Vagina (tissue), 2 donors: ENCODE measurements at places on chromosomes 7 and 10. TPM values are rescaled to one million over a fixed set of nuclear protein-coding genes. Genes with fewer than 3 reads are reported as not detected.

EBF3 gene
- 10.6 TPM for total RNA-seq

ATRNL1 gene
- 15.5 TPM for total RNA-seq

DNA sequence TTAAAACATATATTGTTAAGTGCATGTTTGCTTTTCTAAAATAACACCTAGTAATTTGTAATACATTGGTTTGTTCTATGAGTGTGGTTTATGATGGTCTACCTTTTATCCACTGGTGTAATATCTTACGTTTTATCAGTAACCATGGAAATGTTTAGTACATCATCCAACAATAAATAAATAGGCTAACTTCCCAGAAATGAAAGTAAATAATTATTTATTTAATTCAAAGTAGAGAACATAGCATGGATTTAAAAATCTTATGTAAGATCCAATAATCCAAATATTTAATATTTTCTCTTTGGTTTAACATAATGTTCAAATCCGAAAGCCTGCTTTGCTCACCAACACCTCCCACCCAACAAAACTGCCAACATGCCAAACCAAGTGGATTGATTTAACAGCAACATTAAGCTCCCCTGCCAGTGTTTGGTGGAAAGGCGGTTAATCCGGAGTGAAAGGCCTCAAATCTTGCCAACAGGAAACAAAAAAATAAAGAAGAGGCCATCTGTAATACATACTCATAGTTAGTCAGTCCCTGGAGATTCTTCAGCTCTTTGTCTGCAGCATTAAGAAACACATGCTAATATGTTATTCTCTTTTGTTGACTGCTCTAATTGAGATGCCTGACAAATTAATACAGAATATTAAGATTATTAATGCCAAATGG lies 897.8 kb downstream of the CNTNAP2 start:
- H3K4me1 ChIP-seq, result no peaks in the 10 kb centered on the region
- no peak overlapping the region for H3K27ac ChIP-seq
- H3K27me3 ChIP-seq, result no peaks in the 10 kb centered on the region
- no peaks in the 10 kb centered on the region for H3K36me3 ChIP-seq

DNA sequence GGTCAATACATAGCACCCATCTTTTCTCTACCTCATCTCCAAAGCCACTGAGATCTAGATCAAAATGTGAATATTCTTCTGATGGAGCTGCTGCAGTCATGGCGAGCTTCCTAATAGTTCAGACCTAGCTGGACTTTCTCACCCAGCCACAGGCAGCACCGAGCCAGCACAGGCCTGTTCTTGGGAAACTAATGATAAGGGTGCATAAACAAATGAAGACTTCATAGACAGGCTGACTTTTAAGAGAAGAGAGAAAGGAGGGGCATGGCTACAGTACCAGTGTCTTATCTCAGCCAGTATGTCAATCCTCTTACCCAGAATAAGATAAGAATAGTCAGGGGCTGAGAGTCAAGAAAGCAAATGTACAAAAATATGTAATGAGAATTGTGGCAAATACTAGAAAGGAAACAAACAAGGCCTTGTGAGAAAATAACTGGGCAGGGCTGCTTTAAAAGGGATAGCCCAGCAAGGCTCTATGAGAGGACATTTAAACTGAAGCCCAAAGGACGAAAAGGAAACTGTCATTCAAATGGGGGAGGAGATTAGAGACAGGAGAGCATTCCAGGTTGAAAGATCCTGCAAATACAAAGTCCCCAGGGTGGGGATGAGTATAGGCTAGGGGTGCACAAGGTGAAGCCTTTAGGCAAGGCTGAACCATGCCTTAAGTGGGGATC lies 21.8 kb upstream of the CDK14 start:
- no peak overlapping the region for H3K4me3 ChIP-seq
- H3K4me1 ChIP-seq, result no peaks in the 10 kb centered on the region
- no peak for DNase-seq
- H3K27ac ChIP-seq, result no peak overlapping the region
- no peaks in the 10 kb centered on the region for H3K27me3 ChIP-seq
- H3K36me3 ChIP-seq, result no peaks in the 10 kb centered on the region

- peak overlapping the region; percentile 81 for H3K27ac ChIP-seq
- no peak for DNase-seq
- H3K4me1 ChIP-seq, result peaks cover 31% of the 10 kb centered on the region
- no peaks in the 10 kb centered on the region for H3K27me3 ChIP-seq
These were observed 259.3 kb downstream of the SNX13 start for GRCh38 chr7:17680943-17681351.

DNA sequence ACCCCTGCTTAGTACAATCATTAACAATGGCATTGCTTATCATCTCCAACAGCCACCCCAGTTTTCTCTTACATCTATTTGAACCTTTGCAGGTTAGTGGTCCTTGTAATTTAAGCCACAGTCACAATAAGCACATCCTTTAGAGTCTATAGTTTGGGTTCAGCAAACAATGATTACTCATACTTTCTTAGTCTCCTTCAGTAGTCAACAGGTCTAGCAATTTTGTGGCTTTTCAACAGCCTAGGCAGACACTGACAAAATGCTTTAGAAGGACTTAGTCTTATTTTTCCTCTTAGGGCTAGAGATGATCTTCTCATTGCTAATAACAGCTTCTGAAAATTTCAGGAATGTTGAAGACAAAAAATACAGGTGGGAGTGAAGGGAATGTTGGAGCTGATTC lies 32.3 kb upstream of the FAM204A start:
- H3K4me3 ChIP-seq, result no peak overlapping the region
- H3K27ac ChIP-seq, result no peak overlapping the region
- no peaks in the 10 kb centered on the region for H3K27me3 ChIP-seq
- no peaks in the 10 kb centered on the region for H3K4me1 ChIP-seq
- DNase-seq, result no peak

- H3K36me3 ChIP-seq, result no peaks in the 10 kb centered on the region
- H3K27ac ChIP-seq, result no peak overlapping the region
- no peak overlapping the region for H3K4me3 ChIP-seq
- H3K27me3 ChIP-seq, result no peaks in the 10 kb centered on the region
- no peaks in the 10 kb centered on the region for H3K4me1 ChIP-seq
These were observed 110.6 kb upstream of the PRR15 start for GRCh38 chr7:29453021-29453420.

DNA sequence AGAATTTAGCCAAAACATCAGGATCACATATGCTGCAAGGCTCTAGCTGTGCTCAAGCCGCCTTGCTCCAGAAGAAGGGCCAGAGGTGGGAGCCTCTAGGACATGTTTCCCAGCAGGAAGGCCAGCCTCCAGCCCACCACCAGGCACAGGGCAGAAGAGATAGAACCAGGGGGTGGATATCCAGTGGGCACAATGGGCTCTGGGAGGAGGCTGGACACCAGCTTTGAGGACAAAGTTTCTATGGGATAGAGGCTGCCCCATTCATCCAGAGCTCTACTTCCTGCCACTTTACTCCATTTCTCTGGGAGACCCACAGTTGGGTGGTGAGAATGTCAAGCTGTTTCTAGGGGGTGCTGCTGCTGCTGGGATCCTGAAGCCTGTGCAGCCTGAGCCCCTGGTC lies 77.1 kb downstream of the ARHGAP22 start:
- no peak for DNase-seq
- no peak overlapping the region for H3K27ac ChIP-seq
- no peaks in the 10 kb centered on the region for H3K27me3 ChIP-seq

DNA sequence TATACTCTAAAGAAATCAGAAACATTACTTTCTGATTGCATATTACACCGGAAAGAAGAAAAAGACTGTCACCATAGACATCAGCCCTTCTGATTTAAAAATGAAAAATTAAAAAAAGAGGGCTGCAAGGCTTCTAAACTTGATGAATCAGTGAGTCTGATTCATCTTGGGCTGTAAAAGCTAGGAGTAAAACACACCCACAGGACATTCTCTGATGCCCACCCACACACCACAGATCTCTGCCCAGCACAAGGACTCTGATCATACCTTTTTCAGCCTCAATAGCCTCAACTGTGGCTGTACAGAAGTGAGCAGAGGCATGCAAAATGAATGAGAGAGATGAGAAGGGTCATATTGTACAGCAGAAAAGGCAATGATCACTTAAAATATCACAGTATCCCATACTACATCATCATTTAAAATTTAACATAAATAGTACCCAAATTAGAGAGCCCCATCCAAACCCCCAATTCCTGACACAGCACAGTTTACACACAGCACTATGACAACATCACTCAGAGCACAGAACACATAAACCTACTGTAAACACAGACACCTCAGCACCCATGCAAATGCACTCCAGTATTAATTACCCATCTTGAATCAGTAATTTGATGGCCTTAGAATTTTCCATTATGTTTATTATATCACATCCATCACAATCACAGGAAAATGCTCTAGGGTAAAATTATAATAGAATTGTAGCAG lies 6.4 kb upstream of the MSS51 start:
- H3K36me3 ChIP-seq, result peaks cover 35% of the 10 kb centered on the region
- no peaks in the 10 kb centered on the region for H3K4me1 ChIP-seq
- H3K4me3 ChIP-seq, result no peak overlapping the region
- no peak for DNase-seq
- no peaks in the 10 kb centered on the region for H3K27me3 ChIP-seq

DNA sequence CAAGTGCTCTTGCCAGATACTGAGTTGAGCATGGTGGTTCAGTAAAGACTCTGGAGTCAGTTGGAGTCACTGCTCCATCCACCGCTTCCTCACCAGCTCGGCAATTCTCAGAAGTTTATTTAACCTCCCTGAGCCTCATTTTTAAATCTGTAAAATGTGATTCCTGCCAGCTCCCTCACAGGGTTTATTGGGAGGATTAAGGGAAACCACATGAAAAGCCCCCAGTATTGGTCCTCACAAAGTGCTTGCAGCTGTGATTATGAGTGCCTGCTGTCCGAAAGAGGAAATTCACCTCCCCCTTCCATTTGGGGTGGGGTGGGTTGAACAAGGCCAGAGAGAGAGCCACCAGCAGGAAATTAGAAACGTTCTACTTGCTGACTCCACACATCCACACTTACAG lies 99.0 kb downstream of the AOAH start:
- H3K4me3 ChIP-seq, result no peak overlapping the region
- no peaks in the 10 kb centered on the region for H3K36me3 ChIP-seq
- DNase-seq, result no peak
- H3K4me1 ChIP-seq, result no peaks in the 10 kb centered on the region
- no peaks in the 10 kb centered on the region for H3K27me3 ChIP-seq

GIMAP4 gene
- 25.3 TPM for total RNA-seq

PLOD3 gene
- 41.5 TPM for total RNA-seq

DNA sequence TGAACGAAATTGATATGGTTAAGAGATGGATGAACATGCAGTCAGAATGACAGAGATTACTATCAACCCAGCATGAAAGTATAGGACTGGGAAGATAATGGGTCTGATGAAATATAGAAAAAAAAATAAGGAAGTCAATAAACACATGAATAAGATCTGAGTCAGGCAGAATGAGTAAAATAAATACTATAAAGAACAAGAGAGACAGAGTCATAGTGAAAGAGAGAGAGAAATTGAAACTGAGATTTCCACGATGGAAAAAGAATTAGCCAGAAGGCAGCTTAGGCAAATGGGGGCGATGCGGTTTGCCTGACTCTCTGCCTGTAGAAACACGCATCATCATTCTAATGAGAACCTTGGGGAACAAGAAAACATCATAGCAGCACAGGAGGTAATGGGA lies 26.6 kb downstream of the SEMA3D start:
- H3K4me1 ChIP-seq, result no peaks in the 10 kb centered on the region
- H3K27me3 ChIP-seq, result no peaks in the 10 kb centered on the region
- no peak for DNase-seq
- H3K36me3 ChIP-seq, result no peaks in the 10 kb centered on the region

HABP2 gene
- total RNA-seq, result not detected

GRCh38 chr7:157013602-157014549 lies 3.4 kb upstream of the MNX1 start:
- no peak for DNase-seq
- no peak overlapping the region for H3K4me3 ChIP-seq
- H3K27me3 ChIP-seq, result peaks cover 22% of the 10 kb centered on the region
- H3K27ac ChIP-seq, result no peak overlapping the region

- H3K36me3 ChIP-seq, result no peaks in the 10 kb centered on the region
- no peak overlapping the region for H3K4me3 ChIP-seq
- H3K27me3 ChIP-seq, result no peaks in the 10 kb centered on the region
- no peak for DNase-seq
These were observed 27.7 kb upstream of the TMEM229A start for GRCh38 chr7:124060528-124060927.

DNA sequence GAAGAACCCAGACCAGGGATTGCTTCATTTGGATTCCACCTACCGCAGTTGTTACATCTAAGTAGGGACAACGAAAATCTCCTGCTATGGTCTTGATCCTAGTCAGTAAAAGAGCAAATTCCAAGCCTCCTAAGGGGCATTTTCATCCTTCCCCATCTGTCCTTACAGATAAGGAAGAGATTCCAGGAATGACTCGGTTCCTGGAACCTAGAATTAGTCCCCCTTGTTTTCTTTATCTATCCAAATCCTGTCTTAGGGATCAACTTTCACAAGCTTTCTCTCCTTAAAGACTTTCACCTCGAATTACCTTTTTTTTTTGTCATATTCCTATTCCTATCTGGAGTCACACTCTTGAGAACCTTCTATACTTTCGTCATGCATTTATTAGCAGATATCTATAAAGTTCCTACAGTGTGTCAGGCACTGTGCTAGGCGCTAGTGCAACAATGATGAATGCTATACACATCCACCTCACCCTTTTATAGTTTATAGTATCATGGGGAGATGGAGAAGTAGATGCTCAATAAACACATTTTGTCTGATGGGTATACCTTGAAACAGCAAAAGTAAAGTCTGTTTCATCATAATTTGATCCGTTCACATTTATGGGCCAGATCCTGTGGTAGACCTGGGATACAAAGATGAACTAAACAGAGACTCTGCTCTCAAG lies 39.2 kb downstream of the LAMB4 start:
- H3K4me3 ChIP-seq, result no peak overlapping the region
- H3K4me1 ChIP-seq, result peaks cover 8% of the 10 kb centered on the region
- DNase-seq, result no peak
- H3K36me3 ChIP-seq, result no peaks in the 10 kb centered on the region
- no peak overlapping the region for H3K27ac ChIP-seq
- H3K27me3 ChIP-seq, result no peaks in the 10 kb centered on the region

DNA sequence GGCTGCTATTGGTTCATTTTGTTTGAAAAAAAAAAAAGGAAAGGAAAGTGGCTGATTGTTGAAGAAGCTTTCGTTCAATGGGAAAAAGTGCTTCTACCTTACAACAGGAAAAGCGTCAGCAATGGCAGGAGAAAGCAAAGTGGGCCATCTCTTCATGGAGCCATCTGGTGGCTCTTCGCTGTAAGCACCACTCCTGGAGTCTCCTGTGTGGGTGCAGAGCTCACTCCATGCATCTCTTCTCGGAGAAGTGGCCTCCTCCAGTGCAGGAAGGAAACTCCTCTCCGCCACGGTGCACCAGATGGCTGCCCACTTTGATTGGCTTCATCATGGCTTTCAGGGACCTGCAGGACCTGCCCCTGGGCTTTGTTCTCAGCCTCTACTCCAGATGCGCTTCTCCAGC lies 250.9 kb downstream of the PTEN start:
- no peaks in the 10 kb centered on the region for H3K36me3 ChIP-seq
- no peak overlapping the region for H3K27ac ChIP-seq
- H3K4me1 ChIP-seq, result peaks cover 10% of the 10 kb centered on the region
- H3K4me3 ChIP-seq, result no peak overlapping the region

IFIT3 gene
- total RNA-seq, result 6.1 TPM

DNA sequence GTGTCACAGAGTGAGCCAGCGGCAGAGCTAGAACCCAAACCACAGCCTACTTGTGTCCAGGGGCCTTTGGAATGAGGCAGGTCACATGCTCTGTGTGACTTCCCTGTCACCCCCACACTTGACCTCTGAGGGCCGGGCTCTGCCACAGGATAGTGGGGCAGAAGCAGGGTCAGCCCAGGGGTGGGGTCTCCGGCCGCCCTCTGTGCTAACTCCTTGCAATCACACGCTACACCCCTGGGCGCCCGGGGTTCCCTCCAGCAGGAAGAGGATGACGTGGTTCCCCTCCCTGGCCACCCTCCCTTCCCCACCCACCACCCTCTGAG lies 19.8 kb downstream of the TECPR1 start:
- H3K27ac ChIP-seq, result no peak overlapping the region
- DNase-seq, result no peak
- no peak overlapping the region for H3K4me3 ChIP-seq
- H3K36me3 ChIP-seq, result no peaks in the 10 kb centered on the region
- no peaks in the 10 kb centered on the region for H3K4me1 ChIP-seq
